ENCODE measurements at places on chromosomes 2 and 18.

GRCh38 chr18:22267697-22268096 lies 98.3 kb downstream of the GATA6 start:
- no peak for DNase-seq

DNA sequence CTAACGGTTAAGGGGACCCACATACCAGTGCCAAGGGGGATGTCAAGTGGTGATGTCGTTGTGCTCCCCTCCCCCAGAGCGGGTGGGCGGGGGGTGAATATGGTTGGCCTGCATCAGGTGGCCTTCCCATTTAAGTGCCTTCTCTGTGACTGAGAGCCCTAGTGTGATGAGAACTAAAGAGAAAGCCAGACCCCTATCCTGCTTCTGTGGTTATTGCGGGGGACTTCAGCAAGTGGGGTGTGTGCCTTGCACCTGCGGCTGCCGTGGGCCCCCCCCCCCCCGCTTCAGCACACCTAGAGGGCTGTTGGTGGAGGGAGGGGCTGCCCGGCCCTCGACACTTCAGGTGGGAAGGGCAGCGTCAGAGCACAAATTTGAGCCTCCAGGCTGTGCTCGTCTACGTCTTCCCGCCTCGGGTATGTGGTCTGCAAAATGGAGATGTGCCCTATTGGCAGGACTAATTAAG lies 6.1 kb downstream of the CTDSP1 start:
- DNase-seq = no peak

DNA sequence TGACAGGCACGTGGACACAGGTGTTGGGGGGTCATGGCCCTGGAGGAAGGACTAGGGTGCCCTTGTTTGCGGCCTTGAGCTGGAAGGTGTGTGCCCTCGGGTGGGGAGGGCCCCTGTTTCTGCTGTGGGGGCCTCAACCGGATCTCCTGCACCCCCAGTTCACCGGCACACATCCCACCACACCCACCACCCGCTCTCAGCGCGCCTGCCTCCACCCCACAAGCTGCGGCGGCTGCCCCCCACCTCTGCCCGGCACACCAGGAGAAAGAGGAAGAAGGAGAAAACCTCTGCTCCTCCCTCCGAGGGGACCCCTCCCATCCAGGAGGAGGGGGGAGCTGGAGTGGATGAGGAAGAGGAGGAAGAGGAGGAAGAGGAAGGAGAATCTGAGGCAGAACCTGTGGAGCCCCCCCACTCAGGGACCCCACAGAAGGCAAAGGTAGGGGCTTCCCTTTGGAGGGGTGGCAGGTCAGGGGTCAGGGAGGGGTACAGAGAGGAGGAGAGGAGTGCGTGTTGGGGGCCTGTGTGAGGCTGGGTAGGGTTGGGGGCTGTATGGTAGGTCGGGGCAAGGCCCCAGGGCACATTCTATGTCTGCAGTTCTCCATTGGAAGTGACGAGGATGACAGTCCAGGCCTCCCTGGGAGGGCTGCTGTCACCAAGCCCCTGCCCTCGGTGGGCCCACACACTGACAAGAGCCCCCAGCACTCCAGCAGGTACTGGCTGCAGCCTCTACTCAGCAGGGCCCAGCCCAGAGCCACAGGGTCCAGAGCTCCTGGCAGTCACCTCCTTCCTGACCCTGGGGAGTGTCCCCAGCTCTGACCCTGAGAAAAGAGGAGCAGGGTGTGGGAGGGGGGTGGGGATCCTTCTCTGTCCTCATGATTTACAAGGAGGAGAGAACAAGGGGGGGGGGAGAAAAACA lies 1.8 kb downstream of the SLC4A3 start:
- DNase-seq = no peak

DNA sequence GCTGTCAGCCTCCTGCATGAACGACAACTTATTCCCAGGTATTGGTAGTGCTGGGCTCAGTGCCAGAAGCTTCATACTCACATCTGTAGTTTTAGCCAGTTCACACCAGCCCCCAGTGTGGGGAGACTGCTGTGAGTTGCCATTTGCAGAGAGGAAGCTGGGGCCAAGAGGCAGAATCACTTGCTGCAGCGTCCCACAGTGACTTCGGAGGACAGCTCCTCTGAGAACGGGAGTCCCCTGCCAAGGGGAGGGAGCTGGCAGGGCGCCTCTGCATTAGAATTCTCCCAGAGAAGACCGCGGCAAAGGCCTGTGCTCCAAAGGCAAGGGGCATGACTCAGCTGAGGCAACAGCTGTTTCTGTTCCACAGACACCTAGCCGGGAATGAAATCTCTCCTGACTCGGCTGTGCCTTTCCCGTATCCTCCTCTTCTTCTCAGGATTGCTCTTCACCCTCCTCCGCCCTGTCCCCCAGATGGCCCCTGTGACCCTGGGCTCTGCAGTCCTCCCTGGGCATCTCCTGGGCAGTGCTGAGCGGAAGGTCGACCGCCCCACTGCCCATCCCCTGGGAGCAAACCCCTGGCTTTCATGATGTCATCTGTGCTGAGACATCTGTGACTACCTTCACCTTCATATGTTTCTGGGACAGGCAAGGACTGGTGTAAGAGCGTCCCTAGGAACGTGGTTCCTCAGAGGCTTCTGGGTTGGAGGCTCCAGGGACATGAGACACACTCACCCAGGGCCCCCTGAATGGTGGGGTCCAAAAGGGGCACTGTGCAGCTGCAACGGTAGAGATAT lies 18.0 kb downstream of the MAL start:
- DNase-seq = peak; percentile 3

- no peak for DNase-seq
These were observed 116.6 kb downstream of the LAMA3 start for GRCh38 chr18:23805898-23806297.

DNA sequence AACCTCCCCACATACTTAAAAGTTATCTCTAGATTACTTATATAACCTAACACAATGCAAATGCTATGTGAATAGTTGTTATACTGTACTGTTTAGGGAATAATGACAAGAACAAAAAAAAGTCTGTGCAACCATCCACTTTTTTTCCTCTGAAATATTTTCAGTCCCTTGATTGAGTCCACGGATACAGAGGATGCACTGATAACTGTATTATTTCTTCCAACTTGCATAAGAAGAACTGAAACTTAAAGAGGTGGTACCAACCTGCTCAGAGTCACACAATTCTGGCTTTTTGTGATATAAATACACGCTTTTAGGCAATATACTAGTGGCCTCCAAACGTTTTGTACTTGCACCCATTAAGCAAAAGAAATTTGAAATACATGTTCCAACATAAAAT lies 1.4 kb downstream of the SMC6 start:
- DNase-seq = no peak

DNA sequence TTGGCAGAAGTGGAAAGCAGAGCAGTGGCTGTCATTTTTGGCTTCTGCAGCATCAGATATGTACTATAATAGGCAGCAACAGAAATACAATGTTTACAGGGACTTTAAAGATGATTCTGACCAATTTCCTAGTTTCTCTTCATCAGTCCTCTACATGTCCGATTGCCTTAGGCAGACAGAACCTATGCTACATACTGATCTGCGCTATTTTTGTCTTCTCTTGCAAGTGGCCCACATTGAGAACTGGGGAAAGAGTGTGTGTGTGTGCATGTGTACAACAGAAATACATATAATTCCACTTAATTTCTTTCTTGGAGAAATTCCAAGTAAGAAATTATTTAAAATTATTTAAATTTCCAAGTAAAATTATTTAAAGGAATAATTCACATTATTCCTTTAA lies 77.1 kb upstream of the CHRNA1 start:
- DNase-seq = no peak

DNA sequence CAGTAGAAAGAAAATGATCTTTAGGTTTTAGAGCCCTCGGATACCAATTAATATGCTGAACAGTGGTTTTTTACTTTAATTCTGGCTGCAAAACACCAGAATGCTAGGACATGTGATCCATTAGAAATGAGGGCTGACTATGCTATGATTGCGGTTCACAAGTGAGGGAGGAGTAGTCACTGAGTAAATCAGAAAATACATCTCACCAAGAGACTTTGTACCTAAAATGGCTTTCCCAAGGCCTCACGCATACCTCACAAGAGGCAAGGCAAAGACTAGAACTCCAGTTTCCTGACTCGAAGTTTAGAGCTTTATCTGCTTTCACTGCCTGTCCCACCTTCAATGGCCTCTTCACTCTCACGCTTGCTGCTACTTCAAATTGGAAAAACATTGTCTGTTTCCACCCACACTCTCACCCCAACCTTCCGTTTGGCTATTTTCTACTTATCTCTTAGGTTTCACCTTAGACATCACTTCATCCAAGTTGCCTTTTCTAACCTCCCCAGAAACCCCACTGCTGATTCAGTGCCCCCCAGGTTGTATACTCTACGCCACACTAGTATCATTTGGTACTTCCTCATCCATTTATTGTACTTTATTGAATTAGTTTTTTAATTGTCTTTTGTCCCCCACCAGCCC lies 5.1 kb upstream of the MBD2 start:
- DNase-seq = no peak

- DNase-seq = no peak
These were observed 110.1 kb downstream of the RGPD3 start for GRCh38 chr2:106358081-106358480.

DNA sequence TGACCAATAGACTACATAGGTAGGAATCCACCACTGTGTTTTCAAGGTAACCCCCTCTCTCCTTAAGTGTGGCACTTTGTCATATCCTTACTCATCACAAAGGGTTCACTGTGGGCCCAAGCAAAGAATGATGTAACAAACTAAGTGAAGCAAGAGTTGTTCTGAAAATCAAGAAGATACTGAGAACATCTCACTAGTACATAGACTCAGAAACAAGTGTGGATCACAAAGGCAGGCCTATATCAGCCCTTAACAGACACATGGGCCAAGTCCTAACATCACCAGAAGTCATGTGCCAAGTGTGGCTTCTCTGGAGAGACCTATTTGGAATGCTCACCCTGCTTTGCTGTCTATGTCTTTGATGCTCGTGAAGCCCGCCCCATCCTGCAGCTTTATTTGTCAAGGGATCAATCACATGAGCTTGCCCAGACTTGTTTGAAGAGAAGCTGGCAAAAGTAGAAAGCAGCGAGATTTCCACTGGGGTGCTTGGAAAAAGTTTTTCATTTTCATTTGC lies 131.2 kb upstream of the TTC39C start:
- DNase-seq = peak; percentile 79

DNA sequence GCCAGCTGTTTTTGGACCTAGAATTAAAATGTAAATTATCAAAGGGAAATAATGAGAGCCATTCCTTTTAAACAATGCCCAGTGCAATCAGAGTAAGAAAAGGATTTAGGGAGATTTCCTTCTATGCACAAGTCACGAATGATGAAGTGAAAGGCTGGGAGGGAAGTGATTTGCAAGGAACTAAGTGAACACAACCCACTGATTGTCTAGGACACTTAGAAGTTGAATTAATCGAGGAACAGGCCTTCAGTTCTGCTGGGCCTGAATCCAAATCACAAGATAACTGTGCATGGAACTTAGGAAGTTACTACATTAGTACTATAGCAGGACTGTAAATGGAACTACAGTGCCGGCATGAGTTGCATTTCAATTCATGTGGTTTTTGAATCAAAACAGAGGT lies 17.7 kb downstream of the MAP2 start:
- DNase-seq = no peak

DNA sequence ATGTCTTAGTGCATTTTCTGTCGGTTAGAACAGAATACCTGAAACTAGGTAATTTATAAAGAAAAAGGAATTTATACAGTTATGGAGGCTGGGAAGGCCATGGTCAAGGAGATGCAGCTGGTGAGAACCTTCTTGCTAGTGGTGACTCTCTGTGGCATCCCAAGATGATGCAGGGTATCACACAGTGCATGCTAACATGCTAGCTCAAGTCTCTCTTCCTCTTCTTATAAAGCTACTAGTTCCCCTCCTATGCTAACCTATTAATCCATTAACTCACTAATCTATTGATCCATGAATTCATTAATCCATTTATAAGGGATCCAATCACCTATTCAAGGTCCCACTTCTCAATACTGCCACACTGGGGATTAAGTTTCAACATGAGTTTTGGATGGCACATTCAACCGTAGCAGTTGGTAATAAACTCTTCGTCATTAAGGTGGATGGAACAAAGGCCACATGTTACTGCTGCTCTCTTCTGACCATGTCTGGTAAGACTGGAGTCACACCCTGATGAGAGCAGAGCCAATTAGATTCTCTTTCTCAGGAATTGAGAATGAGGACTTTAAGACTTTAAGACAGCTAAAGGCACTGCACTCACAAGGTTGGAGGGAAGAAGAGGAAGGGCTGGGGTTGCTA lies 211.6 kb upstream of the SMAD7 start:
- no peak for DNase-seq

- DNase-seq = no peak
These were observed 8.2 kb downstream of the RND3 start for GRCh38 chr2:150479075-150479915.

DNA sequence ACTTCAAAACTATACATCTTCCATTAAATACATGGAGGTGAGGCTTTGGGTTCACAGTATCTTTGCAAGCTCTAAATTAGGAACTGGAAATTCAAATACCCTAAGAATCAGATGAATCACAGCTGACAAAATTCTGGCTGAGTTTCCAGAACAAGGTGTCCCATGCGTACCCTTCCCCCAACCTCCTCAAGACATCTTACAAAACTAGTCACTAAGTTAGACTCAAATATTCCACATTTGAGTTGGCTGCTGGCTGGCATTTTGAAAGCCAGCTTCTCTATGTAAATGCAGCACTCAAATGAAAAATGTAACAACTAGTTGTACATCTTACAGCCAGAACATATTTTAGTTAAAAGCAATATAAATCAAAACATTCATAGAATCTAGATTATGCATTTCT lies 131.0 kb upstream of the ARL5A start:
- DNase-seq = no peak

- DNase-seq = peak; percentile 35
These were observed 844 bp upstream of the VSNL1 start for GRCh38 chr2:17539611-17540092.

GRCh38 chr2:236082061-236082460 lies 86.1 kb downstream of the GBX2 start:
- DNase-seq = no peak

GRCh38 chr2:177001334-177001733 lies 211.3 kb upstream of the HNRNPA3 start:
- DNase-seq = no peak

- DNase-seq = no peak
These were observed 336 bp downstream of the THNSL2 start for GRCh38 chr2:88170472-88170892.

GRCh38 chr2:85447222-85447585 lies 28.7 kb downstream of the SH2D6 start:
- no peak for DNase-seq

Data from NCI-H510A treated with DMSO at 0.1 percent for 48 hours (cell line).